ENCODE measurements at places on chromosomes 3 and 15.

- DNase-seq: peak; percentile 7
Observed at GRCh38 chr15:29139540-29140459, 129.8 kb downstream of the NSMCE3 start.

- no peak for DNase-seq
Observed at GRCh38 chr3:190088890-190089289, 31.8 kb downstream of the P3H2 start.

GRCh38 chr3:32450992-32451659 is 51.5 kb downstream of the CMTM6 start:
- DNase-seq: no peak

DNA sequence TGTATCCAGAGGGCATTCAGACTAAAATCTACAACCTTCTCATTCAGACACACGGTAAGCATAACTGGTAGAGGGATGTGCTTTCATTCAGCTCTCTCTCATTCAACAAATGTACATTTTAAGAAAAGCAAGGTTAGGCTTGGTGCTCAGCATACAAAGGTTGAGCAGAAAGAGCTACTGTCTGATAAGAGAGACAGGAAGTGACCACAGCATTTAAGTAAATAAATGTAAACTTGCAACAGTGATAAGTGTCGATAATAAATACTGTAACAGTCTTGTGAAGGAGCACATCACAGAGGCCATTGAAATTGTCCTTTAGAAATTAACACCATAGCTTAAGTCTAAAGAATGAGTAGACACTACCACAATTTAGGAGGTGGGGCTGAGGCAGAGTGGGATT is 3.4 kb downstream of the CD96 start:
- DNase-seq: no peak

- DNase-seq: no peak
Observed at GRCh38 chr15:30990446-30991254, 778 bp downstream of the MTMR10 start.

- no peak for DNase-seq
Observed at GRCh38 chr3:177085794-177086193, 111.5 kb downstream of the TBL1XR1 start.

GRCh38 chr15:52496776-52497470 is 31.8 kb downstream of the MYO5A start:
- peak; percentile 38 for DNase-seq

DNA sequence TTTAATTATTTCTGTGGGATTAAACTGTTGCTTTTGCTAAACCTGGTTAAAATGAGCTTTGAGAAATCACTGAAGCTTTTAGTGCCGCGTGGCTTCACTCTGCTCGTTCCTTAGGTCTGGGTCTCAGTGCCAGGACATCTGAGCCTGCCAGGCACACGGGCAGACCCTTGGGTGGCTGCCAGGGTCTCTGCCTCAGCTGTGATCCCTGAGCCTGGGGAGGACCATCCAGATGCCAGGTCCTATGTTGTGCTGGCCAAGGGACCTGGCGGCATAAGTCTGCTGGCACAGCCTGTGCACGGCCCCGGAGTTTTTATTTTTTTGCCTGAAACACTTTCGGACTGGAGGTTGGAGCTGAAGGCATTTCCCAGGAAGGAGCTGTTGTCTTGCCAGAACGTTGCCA is 328.1 kb downstream of the LRTM1 start:
- DNase-seq: no peak

DNA sequence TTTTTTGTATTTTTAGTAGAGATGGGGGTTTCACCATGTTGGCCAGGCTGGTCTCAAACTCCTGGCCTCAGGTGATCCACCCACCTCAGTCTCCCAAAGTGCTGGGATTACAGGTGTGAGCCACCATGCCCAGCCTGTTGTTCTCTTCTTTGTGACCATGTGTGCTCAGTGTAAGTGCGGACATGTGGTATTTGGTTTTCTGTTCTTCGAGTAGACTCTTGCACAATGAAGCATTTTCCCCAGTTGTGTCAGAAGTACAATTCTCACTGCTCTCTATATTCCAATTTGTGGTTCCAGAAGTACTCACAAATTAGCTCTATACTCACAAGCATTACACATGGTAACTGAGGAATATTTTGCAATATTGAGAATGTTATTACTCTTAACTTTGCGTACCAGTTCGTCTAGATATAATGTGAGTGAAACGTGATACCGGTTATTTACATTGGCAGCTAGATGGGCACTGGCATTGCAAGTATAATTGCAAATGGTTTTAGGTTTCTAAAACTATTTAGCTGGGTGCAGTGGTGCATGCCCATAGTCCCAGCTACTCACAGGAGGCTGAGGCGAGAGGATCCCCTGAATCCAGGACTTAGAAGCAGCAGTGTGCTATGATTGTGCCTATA is 34.2 kb upstream of the MTMR14 start:
- DNase-seq: no peak

GRCh38 chr15:40355976-40356585 is 1.9 kb upstream of the DISP2 start:
- DNase-seq: no peak

GRCh38 chr3:48409291-48410201 is 20.3 kb downstream of the PLXNB1 start:
- DNase-seq: no peak

DNA sequence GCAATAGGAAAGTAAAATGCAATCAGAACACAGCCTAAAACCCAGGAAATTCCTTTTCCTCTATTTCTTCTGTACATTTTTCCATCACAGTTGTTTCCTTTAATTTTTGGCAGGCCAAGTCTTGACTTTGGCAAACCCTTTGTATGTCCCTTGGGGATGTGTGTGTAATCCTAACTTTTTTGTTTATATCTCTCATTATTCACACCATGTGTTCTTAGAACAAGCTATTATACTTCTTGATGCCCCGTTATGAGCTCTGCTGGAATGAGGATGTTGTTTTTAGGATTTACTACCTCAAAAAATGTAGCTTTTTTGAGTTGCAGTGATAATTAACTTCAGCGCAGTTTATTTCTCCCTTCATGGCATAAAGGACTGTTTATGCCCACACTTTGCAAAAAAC is 123.4 kb downstream of the ABI3BP start:
- DNase-seq: no peak

DNA sequence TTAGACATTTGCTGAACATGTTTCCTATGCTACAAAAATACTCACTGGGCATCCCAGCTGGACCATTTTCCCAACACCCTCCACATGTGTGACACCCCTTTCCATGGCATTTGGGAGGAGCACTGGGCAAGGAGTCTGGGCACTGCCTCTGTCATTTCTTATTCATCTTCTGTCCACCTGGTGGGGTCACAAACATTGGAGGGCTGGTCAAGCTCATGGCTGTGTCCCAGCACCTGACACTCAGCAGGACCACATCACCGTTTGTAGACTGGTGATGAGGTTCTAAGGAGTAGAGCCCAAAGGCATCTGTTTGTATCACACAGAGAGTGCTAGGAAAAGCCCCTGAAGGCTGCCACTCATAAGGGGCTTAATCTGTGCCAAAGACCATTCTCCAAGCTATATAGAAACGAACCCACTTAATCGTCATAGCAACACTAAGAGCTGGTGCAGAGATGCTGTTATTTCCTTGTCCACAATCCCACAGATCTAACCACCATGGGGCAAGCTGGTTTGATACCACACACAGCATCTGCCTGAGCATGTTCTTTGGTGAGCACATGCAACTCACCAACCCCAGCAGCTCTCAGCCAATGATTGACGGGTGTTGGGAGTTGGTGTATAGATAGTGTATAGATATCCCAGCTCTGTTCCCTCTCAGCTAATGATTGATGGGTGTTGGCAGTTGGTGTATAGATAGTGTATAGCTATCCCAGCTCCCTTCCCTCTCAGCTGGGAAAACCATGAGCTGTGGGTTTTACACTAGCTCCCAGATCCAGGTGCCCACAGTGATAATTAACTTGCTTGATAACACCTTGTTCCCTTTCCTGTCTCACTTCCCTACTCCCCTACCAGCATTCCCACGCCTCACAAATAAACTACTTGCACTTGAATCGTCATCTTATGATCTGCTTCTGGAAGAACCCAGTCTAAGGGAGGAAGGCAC is 42.7 kb upstream of the ATP2B2 start:
- DNase-seq: no peak

DNA sequence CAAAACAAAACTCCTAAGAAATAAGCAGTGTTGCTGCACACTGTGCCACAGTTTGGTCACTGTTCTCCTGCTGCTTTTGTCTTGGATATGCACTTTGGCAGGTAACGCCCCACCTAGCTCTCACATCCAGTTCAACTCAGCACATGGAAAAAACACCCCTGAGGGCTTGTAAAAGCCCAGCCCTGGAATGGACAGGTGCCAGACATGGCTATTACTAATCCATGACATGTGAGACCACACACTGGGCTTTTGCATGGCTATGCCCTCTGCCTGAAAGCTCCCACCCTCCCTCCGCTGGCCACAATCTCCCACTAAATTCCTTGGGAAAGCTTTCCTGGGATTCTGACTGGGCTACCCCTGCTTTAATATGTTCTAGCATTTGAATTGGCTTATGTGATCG is 24.7 kb upstream of the ZBED2 start:
- DNase-seq: no peak

- no peak for DNase-seq
Observed at GRCh38 chr3:150090877-150091276, 120.2 kb upstream of the PFN2 start.

- DNase-seq: no peak
Observed at GRCh38 chr3:149128821-149129220, 617 bp upstream of the HPS3 start.

DNA sequence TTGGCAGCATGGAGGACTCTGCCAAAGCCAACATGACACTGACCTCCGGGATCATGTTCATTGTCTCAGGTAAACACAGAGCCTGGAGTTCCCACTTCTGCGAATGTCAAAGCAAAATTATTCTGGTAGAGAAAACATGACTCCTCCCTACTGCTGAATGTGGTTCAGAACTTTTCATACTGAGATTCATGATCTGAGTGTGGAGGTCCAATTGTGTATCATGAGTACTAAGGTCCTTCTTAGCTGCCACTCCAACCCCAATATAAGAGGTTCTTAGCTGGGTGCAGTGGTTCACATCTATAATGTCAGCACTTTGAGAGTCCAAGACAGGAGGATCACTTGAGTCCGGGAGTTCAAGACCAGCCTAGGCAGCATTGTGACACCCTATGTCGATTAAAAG is 13.8 kb downstream of the CLDN18 start:
- DNase-seq: no peak

GRCh38 chr15:74768099-74768770 is 13.6 kb upstream of the CSK start:
- DNase-seq: no peak

GRCh38 chr15:49606594-49606993 is 14.0 kb downstream of the FAM227B start:
- DNase-seq: no peak

DNA sequence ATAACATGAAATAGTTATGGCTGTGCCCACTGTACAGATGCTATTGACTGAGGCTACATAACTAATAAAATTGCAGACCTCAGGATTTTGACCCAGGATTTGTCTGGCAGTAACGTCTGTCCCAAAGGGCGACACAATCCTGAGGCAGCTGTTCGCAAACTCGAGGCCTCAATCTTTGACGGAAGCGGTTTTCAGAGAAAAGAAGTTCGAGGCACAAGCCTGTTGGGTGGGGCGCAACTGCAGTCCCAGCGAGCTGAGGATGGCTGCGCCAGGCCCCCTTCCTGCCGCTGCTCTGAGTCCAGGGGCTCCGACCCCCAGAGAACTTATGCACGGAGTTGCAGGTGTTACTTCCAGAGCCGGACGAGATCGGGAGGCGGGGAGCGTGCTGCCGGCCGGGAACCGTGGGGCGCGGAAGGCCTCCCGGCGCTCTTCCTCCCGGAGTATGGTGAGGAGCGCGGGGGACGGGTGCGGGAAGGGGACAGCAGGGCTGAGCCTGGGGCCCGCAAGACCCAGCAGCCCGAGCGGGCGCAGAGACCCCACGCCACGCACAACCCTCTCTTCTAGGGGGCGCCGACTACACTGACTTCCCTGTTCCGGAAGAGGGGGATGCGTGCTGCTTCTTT is at the start of gene PARP15:
TSS of gene PARP15 (plus strand) at position 242 of the 623 bp plus-strand sequence. CDS start at position 260, 18 bp downstream.
- peak; percentile 15 for DNase-seq

DNA sequence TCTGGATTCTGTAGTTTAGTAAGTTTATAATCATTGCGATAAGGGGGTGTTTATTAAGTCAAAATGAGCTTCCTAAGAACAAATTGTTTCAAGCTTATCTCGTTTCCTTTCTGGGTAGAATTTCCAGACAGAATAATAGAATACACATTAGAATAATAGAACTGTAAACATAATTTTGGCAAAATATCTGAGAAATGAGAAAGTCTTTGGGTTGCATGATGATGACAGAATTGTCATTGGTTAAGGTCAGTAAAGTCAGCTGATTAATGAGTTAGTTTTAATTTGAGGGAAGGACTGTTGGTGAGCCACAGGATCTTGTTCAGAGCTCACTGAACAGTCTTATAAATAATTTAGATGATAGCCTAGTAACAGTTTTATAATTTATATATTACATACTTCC is 10.2 kb downstream of the EIF2A start:
- DNase-seq: no peak

DNA sequence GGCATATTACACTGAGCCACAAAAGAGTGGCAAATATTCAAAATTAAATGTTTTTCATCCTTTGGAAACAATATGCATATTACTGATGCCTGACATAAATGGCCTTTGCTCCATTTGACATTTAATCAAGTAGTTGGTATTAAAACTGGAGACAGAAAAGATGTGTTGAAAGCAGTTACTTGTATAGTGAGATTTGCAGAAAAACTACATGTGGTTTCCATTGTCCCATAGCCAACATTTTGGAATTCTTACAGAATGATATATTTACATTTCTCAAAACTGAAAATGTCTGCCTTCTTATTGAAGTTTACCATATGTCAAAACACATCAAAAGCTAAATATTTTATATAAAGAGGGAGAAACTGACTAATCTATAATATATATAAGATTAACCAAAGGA is 21.6 kb downstream of the SHOX2 start:
- no peak for DNase-seq

- DNase-seq: no peak
Observed at GRCh38 chr3:184604615-184605290, 43.2 kb downstream of the EPHB3 start.
